ENCODE measurements at places on chromosomes 5 and 9.

DNA sequence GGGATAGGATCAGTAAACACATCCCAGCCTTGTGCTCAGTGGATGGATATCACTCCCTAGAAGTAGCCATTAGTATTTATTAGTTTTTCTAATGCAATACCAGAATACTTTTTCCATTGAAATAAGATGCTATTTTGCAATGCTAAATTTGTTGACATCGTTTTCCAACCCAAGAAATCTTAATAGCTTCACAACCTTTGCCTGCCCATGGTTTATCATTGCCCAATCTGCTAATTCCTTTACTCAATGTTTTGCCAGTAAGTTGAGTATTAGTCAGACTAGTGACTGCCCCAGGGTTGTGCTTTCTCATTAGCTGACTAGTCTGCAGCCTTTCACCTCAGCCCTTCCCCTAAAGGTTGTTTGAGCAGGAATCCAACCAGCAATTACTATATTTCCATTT lies 62.9 kb downstream of the NREP start:
- no peak for DNase-seq

GRCh38 chr9:124855566-124855943 lies 2.3 kb downstream of the WDR38 start:
- no peak for DNase-seq

DNA sequence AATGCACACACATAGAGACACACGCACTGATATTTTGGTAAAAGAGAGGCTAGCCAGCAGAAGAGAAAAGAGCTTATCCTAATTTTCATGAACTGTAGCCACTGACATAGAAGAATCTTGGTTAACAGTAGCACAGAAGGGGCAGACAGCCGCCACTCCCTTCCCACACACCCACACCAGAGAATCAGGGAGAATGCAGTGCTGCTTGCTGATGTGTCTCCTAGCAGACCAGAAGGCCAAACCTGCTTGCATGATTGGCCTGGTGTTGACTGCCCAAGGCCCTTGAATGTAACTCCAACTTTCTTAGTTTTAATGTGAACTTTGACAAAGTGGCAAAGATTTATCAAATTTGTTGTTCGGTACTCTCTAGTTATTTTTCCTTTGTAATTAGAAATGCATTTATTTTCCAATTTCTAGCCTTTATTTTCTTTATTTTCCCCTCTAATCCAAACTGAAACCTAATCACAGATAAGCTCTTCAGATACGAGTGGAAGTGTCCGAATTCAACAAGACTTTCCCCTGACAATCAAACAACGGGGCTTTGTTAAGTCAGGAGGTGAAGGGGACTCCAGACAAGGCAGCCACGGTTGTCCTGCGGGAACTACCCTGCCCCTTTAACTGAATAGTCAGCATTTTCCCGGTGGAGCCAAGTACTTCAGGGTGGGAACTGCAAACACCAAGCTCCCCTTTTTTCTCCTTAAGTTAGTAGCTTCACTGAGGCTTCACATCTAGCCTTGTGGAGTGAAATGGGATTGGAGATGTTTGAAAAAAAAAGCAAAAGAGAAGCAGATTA lies 81.9 kb upstream of the CTSL start:
- DNase-seq, result no peak

DNA sequence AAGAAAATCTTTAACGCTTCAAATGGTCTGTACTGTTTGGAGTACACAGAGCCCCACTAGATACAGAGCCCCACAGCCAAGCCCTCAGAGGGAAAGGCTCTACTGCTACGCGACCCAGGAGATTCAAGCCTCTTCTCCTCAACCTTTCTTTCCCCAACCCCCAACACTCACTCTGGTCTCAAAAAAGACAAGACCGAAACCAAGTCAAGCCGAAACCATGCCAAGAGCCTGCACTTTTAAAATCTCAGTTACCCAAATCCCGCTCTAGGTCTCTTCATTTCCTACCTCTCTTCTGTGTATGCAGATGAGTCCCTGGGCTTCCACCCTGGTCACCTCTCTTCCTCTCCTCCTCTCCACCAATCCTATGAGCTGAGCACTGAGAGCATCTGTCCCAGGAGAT lies 31.9 kb downstream of the BARHL1 start:
- no peak for DNase-seq

GRCh38 chr9:3516667-3517330 lies 9.0 kb downstream of the RFX3 start:
- DNase-seq, result no peak

DNA sequence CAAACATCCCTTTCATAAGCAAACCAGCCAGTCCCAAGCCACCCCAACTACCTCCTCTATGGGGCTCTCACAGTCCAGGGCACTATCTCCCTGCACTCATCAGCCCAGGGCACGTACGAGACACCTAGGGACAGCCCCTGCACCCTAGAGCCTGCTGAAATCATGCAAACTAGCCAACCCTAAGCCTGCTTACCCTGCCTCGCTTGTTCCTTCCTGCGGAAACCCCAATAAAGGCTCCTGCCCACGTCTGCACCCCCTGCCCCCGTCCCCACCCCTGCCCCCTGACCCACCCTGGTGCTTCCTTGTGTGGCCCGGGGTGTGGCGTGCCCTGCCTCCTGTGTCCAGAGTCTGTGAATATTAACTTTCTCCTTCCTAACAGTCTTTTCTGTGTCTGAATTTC lies 135.9 kb downstream of the GADD45G start:
- DNase-seq, result no peak

DNA sequence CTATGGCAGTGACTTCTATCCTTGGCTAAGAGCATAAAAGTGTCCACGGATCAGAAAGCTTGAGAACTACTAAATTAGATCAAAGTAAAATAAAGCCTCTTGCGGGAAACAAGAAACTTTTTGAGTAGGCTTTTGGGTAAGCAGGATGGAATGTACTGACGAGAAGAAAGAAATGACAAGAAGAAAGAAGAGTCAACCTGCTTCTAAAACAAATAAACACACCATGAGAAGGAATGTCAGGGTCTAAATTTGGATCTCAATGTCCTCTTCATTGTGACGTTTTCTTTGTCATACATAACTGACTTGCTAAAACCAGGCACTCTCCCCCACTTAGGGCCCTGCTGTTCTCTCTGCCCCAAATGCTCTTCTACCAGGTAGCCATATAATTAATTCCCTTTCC lies 290.1 kb upstream of the PTGER4 start:
- no peak for DNase-seq

DNA sequence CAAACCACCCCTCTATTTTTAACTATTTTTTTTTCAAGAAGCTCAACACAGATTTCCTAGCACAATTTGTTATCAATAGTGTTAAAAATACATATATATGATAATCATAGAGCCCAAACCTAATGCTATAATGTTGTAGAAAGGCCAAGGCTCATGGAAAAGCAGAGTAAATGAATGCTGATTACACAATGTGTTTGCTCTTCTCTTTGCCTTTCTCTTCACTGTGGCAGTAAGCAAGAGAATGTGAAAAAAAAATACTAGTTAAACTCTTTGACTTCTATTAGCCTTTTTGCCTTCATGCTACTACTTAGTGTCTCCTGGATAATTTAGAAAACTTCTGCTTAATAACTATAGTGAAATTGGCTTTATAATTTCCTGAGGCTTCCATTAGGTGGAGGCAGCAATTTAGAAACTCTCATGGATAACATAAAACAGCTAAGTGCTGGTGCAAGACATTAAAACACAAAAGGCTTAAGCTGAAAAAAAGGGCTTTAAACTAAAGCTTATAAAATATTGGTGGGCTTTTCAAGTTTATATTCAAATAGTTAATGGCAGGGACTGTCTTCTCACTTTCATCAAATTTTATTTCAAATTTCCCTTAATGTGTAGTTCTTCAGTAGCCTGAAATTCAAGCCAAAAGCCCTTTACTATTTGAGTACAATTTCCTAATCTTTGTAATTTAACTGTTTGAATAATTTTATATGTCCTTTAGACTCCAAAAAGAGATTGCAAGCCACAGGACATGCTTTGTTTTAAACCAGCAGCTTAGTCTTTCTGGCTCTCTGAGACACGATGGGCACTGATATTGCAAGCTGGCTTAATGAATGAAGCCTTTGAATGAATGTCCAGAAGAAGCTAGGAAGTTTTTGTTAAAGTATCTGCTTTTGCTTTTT lies 2031.8 kb upstream of the CDH6 start:
- DNase-seq, result no peak

DNA sequence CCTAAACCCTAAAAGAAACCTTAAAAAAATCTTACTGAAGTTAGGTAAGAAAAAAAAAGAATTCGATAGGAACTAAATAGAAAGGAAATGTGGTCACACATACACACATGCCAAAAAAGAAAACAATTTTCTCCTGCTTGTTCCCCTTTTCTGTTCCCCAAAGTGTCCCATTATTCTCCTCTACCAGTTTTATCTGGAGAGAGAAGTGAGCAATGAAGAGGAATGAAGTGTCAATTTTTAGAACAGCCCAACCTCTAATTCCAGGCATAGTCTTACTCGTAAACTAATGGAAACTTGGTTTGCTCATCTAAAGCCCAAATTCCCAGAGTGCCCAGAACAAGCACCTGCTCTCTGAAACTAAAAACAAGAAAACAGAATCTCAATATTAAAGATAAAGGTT lies 26.1 kb downstream of the AP3B1 start:
- DNase-seq, result no peak

DNA sequence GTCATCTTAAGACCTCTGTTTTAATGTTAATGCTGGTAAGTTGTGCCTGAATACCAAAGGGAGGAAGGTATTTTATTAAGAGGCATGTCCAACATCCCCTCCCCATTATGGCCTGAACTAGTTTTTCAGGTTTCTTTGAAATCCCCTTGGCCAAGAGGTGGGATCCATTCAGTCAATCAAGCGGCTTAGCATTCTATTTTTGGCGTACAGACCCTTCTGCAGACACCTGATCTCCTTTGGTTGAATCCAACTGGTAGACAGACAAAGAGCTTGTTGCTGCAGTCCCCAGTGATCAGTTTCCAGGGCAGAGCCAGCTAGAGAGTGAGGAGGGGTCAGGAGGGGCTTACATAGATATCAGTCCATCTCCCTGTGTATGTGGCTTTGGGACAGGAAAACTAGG lies 7.9 kb upstream of the KCNMB1 start:
- no peak for DNase-seq

- no peak for DNase-seq
These were observed at the start of gene ZNF618 for GRCh38 chr9:113876151-113876992. TSS of gene ZNF618 (plus strand) at chr9:113876309. CDS start at chr9:113876381, 72 bp downstream.

GRCh38 chr9:136675477-136676296 lies 11.6 kb downstream of the AGPAT2 start:
- DNase-seq, result no peak

GRCh38 chr9:15401266-15401665 lies 21.4 kb upstream of the SNAPC3 start:
- DNase-seq, result no peak

DNA sequence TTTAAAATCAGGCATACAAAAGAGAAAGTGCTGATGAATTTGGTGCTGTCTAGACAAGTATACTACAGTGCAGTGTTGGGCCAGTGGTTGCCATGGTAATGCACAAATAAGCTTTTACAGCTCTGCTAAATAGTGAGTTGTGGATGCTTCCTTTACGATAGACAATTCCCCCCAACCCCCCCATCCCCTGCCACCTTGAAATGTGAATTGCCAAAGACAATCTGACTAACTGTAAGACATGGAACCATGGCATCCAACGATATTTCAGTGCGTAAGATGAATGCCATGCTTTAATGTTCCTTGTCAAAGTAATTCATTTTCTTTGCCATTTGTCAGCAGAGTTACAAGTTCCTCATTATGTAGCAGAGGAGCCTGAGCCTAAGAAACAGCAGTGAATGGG lies 91.5 kb upstream of the NREP start:
- DNase-seq, result no peak

- no peak for DNase-seq
These were observed 104.7 kb downstream of the FOCAD start for GRCh38 chr9:20788526-20789451.

GRCh38 chr9:96100385-96101300 lies 201.3 kb downstream of the HSD17B3 start:
- no peak for DNase-seq

GRCh38 chr9:86369810-86370209 lies 15.6 kb upstream of the TUT7 start:
- DNase-seq, result no peak

DNA sequence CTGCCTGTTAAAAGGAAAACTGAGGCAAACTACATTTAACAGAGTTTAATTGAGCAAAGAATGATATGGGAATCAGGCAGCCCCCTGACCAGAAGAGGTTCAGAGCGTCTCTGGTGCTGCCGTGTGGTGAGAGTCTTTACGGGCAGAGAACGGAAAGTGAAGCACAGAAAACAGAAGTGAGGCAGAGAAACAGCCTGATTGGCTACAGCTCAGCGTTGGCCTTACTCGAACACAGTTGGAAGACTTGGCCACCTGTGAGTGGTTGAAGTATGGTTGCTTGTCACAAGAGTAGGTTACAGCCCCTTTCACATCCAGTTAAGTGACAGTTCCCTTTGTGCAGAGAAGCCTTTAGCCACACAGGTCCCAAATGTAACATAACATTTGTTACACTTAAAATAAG lies 16.9 kb upstream of the FBP1 start:
- no peak for DNase-seq

DNA sequence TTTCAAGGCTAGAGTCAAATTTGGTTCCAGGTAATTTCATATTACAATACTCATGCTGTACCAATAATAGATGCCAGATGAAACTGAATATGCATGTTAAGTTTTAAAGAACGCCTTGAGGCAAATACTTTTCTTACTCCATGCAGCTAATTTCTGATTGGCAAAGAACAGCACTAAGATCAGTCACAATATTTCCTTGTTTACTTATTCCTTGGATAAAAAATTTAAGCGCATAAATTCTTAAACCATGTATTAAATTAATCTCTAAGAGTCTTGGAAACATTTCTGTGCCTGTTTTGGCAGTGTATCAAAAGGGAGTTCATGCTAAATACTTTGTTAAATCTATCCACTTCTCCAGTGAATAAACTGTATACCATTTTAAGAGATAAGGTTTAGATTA lies 173.5 kb downstream of the SLC12A2 start:
- no peak for DNase-seq

DNA sequence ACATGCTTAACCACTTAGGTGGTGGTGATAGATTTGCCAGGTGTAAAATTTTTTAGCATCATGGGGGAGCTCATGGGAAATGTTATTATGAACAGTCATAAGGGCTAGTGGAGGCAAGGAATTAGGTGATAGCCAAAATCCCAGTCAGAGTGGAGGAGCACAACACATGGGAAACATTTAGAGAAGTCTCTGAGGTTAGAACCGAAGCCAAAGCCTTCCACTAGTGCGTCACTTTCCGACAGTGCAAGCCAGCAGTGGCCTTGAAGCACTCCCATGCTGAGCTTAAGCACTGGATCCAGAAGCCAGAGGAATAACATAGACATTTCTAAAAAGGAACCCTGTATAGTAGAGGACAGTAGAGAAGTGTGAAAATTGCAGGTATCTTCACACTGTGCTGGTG lies 101.5 kb upstream of the SNX2 start:
- no peak for DNase-seq
